Stimulated activated CD4-positive, alpha-beta T cell treated with anti-CD3 and anti-CD28 coated beads, Interleukin-1b, Interleukin-23, amount 100 ng/mL, for 1 hour (primary cell): ENCODE measurements at places on chromosomes 7 and 10.

- DNase-seq, result no peak
Observed at GRCh38 chr7:73341877-73342276, 13.9 kb downstream of the FKBP6 start.

- DNase-seq, result no peak
Observed at GRCh38 chr7:42982604-42983115, 50.5 kb downstream of the MRPL32 start.

- no peak for DNase-seq
Observed at GRCh38 chr7:44472843-44473242, 17.6 kb downstream of the NUDCD3 start.

DNA sequence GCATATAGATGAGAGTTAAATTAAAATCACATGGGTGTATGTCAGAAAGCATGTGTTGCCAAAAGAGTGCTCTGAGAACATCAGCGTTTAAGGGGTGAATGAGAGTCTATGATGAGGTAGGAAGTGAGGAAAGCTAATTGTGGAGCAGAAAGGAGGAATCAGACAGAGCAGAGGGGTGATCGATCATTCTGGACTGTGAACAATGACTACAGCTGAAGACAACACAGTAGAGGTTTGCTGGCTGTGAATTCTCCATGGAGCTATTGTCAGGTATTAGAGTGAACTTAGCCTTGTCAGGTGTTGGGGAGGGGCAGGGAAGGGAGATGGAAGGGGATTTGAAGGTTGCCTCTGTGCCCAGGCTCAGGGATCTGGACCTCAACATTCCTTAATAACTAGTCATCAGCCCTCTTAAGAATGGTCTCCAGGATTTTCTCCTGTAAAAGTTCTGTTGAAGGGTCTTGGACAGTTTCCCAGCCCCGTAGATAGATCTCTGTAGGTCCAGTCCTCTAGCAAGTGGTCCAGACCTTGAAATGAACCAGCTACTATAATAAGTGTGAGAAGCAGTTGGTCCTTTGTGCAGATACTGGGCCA is 57.1 kb downstream of the KIF5B start:
- DNase-seq, result no peak

- no peak for DNase-seq
Observed at GRCh38 chr10:49634069-49634660, 20.3 kb downstream of the CHAT start.

GRCh38 chr10:13376297-13376696 is 28.2 kb upstream of the SEPHS1 start:
- DNase-seq, result no peak

DNA sequence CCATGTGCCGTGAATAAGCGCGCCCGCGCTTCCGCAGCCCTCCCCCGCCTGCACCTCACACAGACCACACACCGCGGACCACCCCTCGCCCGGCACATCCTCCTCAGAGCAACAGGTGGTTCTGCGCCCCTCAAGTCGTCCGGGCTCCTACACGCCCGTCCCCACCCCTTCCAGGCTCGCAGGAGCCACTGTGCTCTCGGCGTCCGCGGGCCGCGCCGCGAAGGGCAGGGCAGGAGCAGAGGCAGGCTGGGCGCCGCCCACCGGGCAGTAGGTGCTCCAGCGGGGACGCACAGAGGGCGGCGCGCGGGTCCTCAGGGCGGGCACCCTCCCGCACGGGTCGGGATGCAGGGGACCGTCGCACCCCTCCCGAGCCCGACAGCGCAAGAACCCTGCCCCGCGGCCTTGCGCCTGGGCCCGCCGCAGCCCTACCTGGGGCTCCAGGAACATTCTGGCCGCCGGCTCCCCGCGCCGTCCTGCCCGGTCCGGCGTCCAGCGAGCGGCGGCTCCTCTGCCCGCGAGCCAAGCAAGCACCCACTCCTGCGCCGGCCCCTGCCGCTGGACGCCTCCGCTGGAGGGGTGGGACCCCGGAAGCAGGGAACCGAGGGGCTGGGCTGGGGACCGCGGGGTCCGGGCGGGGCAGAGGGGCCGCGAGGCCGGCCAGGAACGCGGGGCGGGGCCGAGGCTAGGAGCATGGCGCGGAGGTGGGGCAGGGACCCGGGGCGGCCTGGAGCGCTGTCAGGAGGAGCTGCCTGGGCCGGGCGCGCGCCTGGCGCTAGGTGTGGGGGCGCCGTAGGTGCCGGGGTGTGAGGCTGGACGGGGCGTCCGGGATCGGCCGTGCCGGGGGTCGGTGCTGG is 37.4 kb downstream of the RASGEF1A start:
- DNase-seq, result no peak

GRCh38 chr10:1670541-1671365 is 66.6 kb downstream of the ADARB2 start:
- no peak for DNase-seq

DNA sequence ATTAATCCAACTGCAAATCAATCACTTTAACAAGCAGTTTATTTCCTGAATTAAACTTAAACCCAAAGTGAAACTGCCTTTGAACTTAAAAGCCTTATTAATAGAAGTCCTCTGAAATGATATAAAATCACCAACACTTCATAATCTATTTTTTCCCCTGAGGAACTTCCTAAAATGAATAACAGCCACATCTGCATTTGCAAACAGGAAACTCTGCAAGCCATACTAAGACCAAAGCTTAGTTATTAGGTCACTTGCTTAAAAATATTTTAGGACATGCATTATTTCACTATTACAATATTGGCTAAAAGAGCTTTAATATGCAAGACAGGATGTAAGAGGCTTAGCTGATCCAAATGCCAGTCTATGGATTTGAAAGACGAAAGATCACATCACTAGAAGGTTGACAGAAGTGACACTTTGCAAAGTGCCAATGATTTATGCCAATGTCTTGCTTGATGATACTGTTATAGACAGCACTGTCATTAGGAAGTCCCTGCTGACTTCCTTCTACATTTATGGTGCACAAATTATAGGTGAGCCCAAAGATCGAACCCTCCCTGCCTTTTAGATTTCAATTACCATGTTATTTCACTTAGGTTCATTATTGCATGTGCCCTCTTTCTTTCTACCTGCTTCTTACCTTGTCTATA is 99.9 kb upstream of the SKAP2 start:
- DNase-seq, result no peak

- no peak for DNase-seq
Observed at GRCh38 chr7:150972023-150972468, 6.1 kb downstream of the KCNH2 start.

DNA sequence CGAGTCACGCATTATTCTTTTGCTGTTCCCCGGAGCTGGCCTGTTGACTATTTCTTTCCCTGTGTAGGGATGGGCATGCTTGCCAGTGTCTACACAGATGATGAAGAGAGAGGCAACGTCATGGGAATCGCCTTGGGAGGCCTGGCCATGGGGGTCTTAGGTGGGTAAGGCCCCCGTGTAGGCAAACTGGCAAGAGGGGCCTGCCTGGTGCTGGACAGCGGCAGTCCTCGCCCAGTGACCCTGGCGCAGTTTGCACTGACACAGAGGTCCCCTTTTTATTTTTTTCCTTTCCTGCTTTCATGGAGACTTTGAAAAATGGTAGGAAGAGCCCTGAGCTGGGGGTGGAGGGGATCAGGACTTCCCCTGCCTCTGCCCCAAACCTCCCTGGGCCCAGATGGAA is 13.4 kb downstream of the SLC18A2 start:
- no peak for DNase-seq

DNA sequence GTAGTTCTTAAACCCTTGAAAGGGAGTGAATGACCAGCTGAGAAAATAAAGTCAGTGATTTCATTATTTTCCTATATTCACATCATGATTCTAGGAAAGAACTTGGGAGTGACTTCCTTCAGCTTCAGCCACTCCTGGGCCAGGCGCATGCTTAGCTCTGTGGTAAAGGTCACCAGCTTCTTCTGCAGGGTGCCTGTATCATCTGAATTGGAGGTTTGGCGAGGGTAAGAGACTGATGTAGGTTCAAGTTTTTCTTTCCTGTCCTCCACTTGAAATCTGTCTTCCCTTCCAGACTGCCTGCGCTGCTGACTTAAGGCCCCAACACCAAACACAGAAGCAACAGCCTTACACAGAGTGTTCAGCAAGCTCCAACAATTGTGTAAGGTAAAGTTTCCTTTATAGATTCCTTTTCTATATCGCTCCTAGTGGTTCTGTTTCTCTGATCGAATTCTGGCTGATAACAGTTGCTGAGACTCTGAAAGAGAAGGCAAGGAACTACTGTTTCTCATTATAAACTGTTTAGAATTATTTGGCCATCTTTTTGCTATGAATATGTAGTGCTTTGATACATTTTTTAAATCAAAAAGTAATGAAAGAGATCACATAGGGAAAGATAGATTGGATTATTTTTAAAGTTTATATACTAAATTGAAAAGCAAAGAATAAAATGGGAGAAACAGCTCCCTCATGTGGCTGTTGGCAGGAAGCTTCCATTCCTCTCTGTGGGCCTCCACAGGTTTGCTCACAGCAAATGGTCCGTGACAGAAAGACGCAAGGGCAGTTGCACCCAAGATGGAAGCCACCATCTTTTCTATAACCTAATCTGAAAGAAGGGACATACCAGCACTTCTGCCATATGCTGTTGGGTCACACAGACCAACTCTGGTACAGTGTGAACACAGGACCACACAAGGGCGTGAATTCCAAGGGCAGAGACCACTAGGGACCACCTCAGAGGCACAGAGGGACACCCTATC is 14.0 kb downstream of the GATAD1 start:
- DNase-seq, result no peak

GRCh38 chr10:4117604-4118003 is 332.6 kb upstream of the KLF6 start:
- no peak for DNase-seq

- DNase-seq, result no peak
Observed at GRCh38 chr7:924541-925231, 29.8 kb downstream of the ADAP1 start.

- no peak for DNase-seq
Observed at GRCh38 chr10:71419750-71420149, 23.0 kb downstream of the CDH23 start.

- DNase-seq, result no peak
Observed at GRCh38 chr7:151491859-151492258, 27.8 kb downstream of the RHEB start.

- no peak for DNase-seq
Observed at GRCh38 chr10:13231808-13232207, 2.4 kb downstream of the UCMA start.

DNA sequence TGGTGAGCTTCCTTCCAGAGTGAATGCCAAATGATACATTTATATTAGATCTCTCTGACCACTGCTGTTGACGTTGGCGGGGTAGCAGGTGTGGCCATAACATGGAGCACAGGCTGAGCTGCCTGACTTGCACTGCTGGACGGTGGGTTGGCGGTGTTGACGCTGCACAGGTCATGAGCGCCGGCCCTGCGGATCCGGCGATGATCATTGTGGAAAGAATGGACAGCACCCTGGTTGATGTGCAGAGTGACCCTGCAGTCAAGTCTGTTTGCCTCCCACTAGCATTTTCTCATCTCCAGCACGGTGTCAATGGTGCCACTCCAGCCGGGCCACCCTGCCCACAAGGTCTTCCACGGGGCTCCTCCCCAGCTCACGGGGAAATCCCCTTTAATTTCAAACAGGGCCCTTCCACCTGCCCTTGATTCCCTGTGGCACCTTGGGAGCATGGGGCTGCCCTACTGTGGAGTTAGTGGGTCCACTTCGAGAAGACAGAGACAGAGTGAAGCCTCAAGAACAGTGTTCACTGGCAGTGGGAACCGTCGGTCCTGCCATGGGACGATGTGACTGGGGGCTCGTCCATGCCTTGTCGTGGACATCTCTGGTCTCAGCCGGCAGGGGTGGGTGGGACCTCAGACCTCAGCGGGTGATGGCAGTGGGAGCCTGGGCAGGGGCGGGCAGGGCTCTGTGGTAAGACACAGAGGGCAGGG is 613.5 kb downstream of the PTPRN2 start:
- no peak for DNase-seq

DNA sequence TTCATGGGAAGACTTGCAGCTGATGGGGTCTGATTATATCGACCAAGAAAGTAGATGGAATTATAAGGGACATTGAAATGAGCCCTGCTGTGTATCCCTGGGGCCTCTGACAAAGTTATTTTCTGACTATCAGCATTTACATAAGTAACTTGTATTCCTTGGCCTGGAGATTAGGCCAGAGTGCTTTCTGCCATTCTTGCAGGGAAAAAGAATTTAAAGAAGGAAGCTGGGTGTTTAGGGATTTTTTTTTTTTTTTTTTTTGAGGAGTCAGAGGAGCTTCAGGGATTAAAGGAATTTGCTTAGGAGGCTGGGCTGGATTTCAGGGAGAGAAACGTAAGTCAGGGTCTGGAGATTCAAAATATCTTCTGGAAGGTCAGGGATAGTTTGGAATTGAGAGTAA is 4.6 kb downstream of the SPAM1 start:
- DNase-seq, result no peak

DNA sequence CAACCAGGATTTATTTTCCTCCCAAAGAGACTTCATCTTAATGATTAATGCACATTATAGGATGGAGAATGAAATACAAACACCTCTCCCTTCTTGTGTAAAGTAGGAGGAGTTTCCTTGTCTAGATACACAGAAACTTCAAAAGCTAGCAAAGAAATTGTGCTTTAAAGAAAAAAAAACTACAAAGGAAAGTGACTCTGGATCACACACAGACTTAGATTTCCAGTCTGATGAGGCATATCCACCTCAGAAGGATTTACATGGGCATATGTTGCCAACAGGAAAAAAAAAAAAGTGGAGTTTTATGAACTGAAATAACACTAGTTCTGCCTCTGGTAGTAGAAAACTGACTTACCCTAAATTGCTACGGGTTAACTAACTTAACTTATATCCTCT is 449.6 kb downstream of the KCNMA1 start:
- no peak for DNase-seq

- no peak for DNase-seq
Observed at GRCh38 chr10:7767209-7767608, 20.6 kb downstream of the KIN start.

DNA sequence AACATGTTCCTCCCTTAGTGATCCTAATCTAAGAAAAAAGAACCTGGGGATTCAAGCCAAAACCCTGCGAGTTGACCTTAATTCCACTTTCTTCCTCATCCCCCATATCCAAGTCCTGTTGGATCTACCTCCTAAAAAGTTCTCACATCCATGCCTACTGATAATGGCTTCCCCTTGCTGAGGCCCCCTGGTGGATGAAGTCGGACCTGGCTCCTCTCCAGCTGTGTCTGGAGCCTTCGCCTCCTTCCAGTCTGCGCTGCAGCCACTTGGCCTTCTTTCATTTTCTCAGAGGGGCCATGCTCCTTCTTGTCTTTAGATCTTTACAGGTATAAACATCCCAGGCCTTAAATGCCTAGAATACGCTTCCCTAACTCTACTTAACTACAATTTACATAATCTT is 8.1 kb downstream of the PDE1C start:
- no peak for DNase-seq

- no peak for DNase-seq
Observed at GRCh38 chr7:144391823-144392255, 11.7 kb downstream of the NOBOX start.

- DNase-seq, result no peak
Observed at GRCh38 chr7:117863618-117864017, 9.6 kb downstream of the CTTNBP2 start.
